Ovary (tissue), 10 donors: ENCODE measurements at places on chromosomes 4 and X. TPM values are rescaled to one million over a fixed set of nuclear protein-coding genes. Genes with fewer than 3 reads are reported as not detected.

The ADH6 gene
- total RNA-seq = 0.37 TPM

GRCh38 chr4:8556341-8557150 is 23.6 kb upstream of the GPR78 start:
- no peak overlapping the region for H3K27ac ChIP-seq
- H3K4me1 ChIP-seq = no peaks in the 10 kb centered on the region
- H3K4me3 ChIP-seq = no peak overlapping the region
- no peaks in the 10 kb centered on the region for H3K36me3 ChIP-seq

DNA sequence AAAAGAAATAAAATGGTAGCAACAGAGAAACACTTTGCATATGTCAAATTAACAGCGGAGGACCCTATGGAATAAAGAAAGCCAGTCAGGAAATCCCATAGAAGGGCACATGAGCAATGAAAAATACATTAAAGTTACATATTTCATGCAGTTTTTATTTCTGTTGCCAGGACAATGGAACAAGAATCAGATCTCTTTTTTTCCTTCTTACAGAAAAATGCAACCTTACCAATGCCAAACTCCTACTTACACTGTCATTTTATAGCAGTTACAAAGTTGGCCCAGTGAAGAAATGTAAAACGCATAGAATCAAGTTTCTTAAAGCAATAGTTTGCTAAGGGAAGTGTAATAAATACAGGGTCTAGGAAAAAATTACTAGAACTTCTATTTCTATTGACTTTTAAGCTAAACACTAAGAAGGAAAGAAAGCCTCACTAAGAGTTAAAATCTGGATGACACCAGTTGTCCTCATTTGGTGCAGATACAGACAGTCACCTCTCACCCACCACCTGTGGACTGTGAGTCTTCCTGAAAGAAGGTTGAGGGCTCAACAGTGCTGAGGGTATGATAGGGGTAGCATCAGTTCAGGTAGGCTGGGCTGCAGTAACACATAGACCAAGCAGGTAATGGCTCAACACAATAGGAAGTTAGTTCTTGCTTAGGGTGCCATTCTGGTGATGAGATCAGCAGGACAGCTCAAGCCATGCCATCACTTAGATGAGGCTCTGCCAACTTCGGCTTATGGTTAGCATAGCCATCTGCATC is 224.6 kb downstream of the ANAPC10 start:
- no peak for DNase-seq
- no peaks in the 10 kb centered on the region for H3K27me3 ChIP-seq
- H3K27ac ChIP-seq = no peak overlapping the region
- peaks cover 7% of the 10 kb centered on the region for H3K4me1 ChIP-seq

The SPANXN4 gene
- not detected for total RNA-seq

DNA sequence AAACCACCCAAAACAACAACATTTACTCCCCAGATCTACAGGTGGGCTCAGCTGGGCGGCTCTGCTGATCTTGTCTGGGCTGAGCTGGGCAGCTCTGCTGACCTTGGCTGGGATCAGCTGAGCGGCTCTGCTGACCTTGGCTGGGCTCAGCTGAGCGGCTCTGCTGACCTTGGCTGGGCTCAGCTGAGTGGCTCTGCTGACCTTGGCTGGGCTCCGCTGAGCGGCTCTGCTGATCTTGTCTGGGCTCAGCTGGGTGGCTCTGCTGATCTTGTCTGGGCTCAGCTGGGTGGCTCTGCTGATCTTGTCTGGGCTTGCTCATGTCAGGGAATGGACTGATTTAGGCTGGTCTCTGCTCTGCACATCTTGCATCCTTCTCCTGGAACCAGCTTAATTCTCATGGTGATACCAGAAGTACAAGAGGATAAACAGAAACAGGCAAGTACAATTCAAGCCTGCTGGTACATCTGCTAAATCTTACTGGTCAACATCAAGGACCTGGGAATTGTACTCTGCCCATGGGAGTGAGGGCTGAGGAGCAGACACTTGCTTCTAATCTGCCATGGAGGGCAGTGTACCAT is 248.5 kb upstream of the PSAPL1 start:
- no peaks in the 10 kb centered on the region for H3K36me3 ChIP-seq
- H3K4me1 ChIP-seq = no peaks in the 10 kb centered on the region
- H3K4me3 ChIP-seq = no peak overlapping the region
- H3K27me3 ChIP-seq = no peaks in the 10 kb centered on the region

GRCh38 chr4:101651778-101652177 is 138.8 kb upstream of the BANK1 start:
- no peak overlapping the region for H3K27ac ChIP-seq
- no peak for DNase-seq

- H3K27ac ChIP-seq = no peak overlapping the region
- H3K27me3 ChIP-seq = no peaks in the 10 kb centered on the region
- no peak overlapping the region for H3K4me3 ChIP-seq
- no peaks in the 10 kb centered on the region for H3K36me3 ChIP-seq
- no peaks in the 10 kb centered on the region for H3K4me1 ChIP-seq
Measured at GRCh38 chr4:102137217-102137616, 208.1 kb downstream of the SLC39A8 start.

The UGT8 gene
- 0.77 TPM for total RNA-seq

GRCh38 chrX:50905334-50905733 is 5.2 kb upstream of the BMP15 start:
- DNase-seq = no peak
- H3K27ac ChIP-seq = no peak overlapping the region
- H3K4me1 ChIP-seq = no peaks in the 10 kb centered on the region
- H3K4me3 ChIP-seq = no peak overlapping the region
- no peaks in the 10 kb centered on the region for H3K36me3 ChIP-seq
- no peaks in the 10 kb centered on the region for H3K27me3 ChIP-seq

DNA sequence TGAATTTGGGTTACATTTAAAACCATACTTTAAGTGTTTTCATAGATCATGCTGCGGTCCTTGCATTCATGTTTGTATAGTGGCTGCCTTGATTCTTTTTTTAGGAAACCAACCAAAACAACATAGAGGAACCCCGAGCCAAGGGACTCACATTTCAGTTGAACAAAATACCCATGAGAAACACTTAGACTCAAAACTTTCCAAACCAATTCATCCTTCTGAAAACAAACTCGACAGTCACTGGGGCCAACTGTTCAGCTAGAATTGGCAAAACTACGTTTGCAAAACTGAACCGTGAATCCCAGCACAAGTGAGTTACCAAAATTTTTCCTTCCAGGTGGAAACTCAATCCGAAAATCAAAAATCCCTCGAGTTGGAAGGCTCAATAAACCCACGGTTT is 1.4 kb downstream of the ADGRA3 start:
- peaks cover 6% of the 10 kb centered on the region for H3K4me1 ChIP-seq
- no peaks in the 10 kb centered on the region for H3K36me3 ChIP-seq
- peak overlapping the region; percentile 71 for H3K4me3 ChIP-seq
- no peaks in the 10 kb centered on the region for H3K27me3 ChIP-seq

GRCh38 chr4:164529058-164529457 is 224.9 kb upstream of the SMIM31 start:
- no peaks in the 10 kb centered on the region for H3K4me1 ChIP-seq
- no peak for DNase-seq
- no peaks in the 10 kb centered on the region for H3K36me3 ChIP-seq
- no peak overlapping the region for H3K27ac ChIP-seq

GRCh38 chr4:145785391-145786008 is 105.6 kb downstream of the C4orf51 start:
- no peaks in the 10 kb centered on the region for H3K27me3 ChIP-seq
- H3K4me1 ChIP-seq = no peaks in the 10 kb centered on the region

DNA sequence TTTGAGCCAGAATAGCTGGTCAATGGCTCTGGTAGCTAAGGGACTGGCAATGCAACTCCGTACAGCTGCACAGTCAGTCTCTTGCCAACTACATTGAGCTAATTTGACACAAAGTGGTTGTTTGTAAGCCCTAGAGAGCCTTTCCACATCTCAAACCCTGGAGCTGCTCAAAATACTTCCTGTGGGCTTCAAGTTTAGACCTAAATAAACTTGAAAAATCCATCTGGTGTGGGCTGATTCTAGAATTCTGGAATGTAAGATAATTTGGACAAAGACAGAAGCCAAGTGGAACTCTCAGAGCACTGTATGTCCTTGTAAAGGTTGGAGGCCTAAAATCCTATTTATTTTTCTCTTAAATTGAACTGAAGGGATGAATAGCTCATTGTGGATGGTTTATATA is 380.8 kb downstream of the SPRY1 start:
- no peak for DNase-seq
- H3K4me3 ChIP-seq = no peak overlapping the region
- H3K27ac ChIP-seq = no peak overlapping the region
- H3K4me1 ChIP-seq = no peaks in the 10 kb centered on the region
- H3K36me3 ChIP-seq = no peaks in the 10 kb centered on the region
- no peaks in the 10 kb centered on the region for H3K27me3 ChIP-seq

- no peak for DNase-seq
- H3K4me3 ChIP-seq = no peak overlapping the region
- H3K27ac ChIP-seq = no peak overlapping the region
- H3K4me1 ChIP-seq = no peaks in the 10 kb centered on the region
- no peaks in the 10 kb centered on the region for H3K36me3 ChIP-seq
- H3K27me3 ChIP-seq = no peaks in the 10 kb centered on the region
Measured at GRCh38 chrX:109399831-109400230, 82.1 kb downstream of the GUCY2F start.

- H3K4me1 ChIP-seq = no peaks in the 10 kb centered on the region
- H3K27ac ChIP-seq = no peak overlapping the region
- H3K4me3 ChIP-seq = no peak overlapping the region
- DNase-seq = no peak
- H3K27me3 ChIP-seq = no peaks in the 10 kb centered on the region
Measured at GRCh38 chrX:63327788-63328187, 23.3 kb downstream of the SPIN4 start.

DNA sequence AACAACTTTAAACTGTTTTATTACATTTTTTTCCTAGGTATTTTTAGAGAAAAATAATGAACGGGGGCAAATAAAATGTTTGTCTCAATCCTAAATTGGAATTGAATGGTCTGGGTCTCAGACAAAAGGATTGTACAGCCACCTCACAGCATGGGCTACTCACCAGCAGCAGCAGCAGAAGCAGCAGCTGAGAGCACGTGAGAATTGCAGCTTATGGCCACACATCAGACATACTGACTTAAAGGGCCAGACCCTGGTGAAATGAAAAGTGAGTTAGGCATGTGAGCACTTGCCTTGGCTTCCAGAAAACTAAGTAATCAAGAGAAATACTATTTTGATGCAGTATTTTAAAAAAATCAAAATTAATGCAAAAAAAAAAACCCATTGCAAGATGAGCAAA is 56.6 kb downstream of the AASDH start:
- no peak overlapping the region for H3K27ac ChIP-seq
- no peaks in the 10 kb centered on the region for H3K4me1 ChIP-seq
- DNase-seq = no peak
- no peak overlapping the region for H3K4me3 ChIP-seq

The CFP gene
- 1.4 TPM for total RNA-seq

The TRIM61 gene
- total RNA-seq = 3.4 TPM

The SULT1B1 gene
- total RNA-seq = 0.83 TPM

- DNase-seq = no peak
- H3K27me3 ChIP-seq = no peaks in the 10 kb centered on the region
- H3K4me3 ChIP-seq = no peak overlapping the region
- no peaks in the 10 kb centered on the region for H3K4me1 ChIP-seq
- H3K27ac ChIP-seq = no peak overlapping the region
Measured at GRCh38 chr4:170425521-170426143, 335.9 kb upstream of the AADAT start.

DNA sequence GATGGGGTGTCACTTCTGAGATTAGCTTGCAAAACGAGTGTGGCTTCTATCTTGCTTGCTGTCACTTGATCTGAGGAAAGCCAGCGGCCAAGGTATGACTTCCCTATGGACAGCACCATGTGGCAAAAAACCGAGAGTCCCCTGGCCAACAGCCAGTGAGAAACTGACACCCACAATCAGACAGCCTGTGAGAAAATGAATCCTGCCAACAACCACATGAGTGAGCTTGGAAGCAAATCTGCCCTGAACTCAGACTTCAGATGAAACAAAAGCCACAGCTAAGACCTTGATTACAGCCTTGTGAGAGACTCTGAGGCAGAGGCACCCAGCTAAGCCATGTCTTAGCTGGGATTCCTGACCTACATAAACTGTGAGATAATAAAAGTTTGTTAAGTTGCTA is 45.5 kb downstream of the PPP1R2C start:
- H3K4me1 ChIP-seq = no peaks in the 10 kb centered on the region
- no peaks in the 10 kb centered on the region for H3K36me3 ChIP-seq
- H3K4me3 ChIP-seq = no peak overlapping the region
- H3K27me3 ChIP-seq = no peaks in the 10 kb centered on the region
- H3K27ac ChIP-seq = no peak overlapping the region
- no peak for DNase-seq

The CBR4 gene
- total RNA-seq = 20.2 TPM

The FATE1 gene
- not detected for total RNA-seq

DNA sequence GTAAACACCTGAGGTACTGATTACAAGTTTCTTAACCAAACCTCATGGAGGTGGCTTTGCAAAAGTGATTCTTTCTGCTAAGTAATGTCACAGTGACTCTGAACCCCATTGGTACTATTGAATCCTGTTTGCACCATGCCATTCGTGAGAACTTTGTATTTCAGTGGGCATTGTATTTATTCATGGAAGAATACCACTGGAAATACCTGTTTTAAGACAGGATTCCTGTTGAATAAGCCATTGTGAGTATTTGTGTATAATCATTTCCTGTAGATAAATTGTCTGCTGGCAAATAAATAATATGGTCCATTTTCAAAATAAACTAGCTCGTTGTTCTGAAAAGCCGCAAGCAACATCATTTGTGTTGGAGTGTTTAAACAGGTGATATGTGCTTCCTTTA is 136.4 kb upstream of the GUCY1A1 start:
- H3K27ac ChIP-seq = no peak overlapping the region
- no peak overlapping the region for H3K4me3 ChIP-seq
- H3K27me3 ChIP-seq = no peaks in the 10 kb centered on the region
- H3K36me3 ChIP-seq = no peaks in the 10 kb centered on the region
- no peaks in the 10 kb centered on the region for H3K4me1 ChIP-seq

DNA sequence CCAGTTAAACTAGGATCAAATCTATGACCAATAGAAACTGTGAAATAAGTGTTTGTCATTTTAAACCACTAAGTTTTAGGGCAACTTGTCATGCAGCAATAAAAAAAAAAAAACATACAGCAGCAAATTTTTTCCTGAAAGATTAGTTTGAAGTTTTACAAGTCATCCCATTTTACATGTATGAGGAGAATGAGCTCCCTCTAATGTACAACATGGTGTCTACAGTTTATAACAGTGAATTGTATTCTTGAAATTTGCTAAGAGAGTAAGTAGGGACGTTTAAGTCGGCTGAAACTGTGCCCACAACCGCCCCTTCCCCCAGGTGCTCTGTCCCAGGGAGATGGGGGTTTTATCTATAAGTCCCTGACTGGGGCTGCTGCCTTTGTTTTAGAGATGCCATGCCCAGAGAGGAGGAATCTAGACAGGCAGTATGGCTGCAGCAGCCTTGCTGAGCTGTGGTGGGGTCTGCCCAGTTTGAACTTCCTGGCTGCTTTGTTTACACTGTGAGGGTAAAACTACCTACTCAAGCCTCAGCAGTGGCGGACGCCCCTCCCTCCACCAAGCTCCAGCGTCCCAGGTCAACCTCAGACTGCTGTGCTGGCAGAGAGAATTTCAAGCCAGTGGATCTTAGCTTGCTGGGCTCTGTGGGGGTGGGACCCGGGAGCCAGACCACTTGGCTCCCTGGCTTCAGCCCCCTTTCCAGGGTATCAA is 499.3 kb upstream of the CT83 start:
- H3K36me3 ChIP-seq = no peaks in the 10 kb centered on the region
- H3K4me1 ChIP-seq = no peaks in the 10 kb centered on the region
- no peak overlapping the region for H3K4me3 ChIP-seq
- no peaks in the 10 kb centered on the region for H3K27me3 ChIP-seq
- no peak overlapping the region for H3K27ac ChIP-seq

The CYTL1 gene
- total RNA-seq = 2.1 TPM

The MAGEA4 gene
- not detected for total RNA-seq

The FGF16 gene
- total RNA-seq = not detected

GRCh38 chr4:141132709-141133145 is 542 bp downstream of the RNF150 start:
- H3K27me3 ChIP-seq = no peaks in the 10 kb centered on the region
- peaks cover 9% of the 10 kb centered on the region for H3K4me1 ChIP-seq
- peak; percentile 65 for DNase-seq
- peak overlapping the region; percentile 68 for H3K27ac ChIP-seq
